SK-N-MC (cell line): ENCODE measurements at places on chromosomes 2 and 18.
A peak's percentile ranks its signal among the peaks of the same experiment; 100 is the strongest.

GRCh38 chr18:23276451-23276850, 141.2 kb downstream of the CABLES1 start:
- DNase-seq, result no peak

- DNase-seq, result no peak
Measured at GRCh38 chr18:49631146-49631866, 69.4 kb downstream of the LIPG start.

GRCh38 chr2:173763641-173764040, 201.5 kb downstream of the SP3 start:
- no peak for DNase-seq

- no peak for DNase-seq
Measured at GRCh38 chr2:81767187-81767912, 1462.8 kb upstream of the LRRTM1 start.

GRCh38 chr2:215188078-215188477, 49.7 kb upstream of the ABCA12 start:
- no peak for DNase-seq

DNA sequence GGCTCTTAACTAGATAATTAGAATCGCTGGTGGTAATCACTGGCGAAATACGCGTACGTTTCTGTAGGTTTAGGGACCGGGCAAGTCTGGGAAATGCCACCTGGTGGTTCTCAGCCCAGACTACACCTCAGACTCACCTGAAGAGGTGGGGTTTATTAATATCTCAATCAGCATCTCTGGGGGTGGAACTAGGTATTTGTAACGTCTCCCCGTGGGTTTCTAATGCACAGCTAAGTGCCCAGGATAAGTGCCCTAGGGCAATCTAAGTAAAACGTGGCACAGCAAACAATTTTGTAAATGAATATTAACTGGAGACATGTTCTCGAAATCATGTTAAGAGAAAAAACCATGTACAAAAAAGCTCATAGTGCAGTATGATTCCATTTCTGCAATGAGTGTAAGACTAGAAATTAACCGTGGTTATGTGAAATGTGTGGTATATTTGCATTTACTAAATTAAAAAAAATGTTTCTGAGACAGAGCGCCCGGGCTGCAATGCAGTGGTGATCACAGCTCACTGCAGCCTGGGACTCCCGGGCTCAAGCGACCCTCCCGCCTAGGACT, 760 bp upstream of the CNOT11 start:
- peak; percentile 10 for DNase-seq

GRCh38 chr2:227474410-227474809, 2.5 kb downstream of the AGFG1 start:
- DNase-seq, result no peak

DNA sequence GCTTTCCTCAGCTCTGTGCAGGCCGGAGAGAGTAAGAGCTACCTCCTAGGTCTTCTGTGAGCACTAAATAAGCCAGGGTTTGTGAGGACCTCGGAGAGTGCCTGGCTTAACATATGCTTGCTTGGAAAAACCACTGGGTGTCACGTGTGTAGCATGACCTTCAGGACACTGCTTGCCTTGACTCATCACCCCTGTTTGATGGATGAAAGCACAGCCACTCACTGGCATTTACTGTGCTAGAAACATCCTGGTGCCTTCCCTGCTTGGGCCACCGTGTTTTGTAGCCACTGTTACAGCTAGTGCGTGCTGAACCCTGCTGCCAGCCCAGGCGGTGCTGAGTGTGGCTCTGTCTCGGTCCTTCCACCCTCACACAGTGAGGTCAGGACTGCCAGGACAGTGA, 34.8 kb upstream of the ITM2C start:
- DNase-seq, result no peak

DNA sequence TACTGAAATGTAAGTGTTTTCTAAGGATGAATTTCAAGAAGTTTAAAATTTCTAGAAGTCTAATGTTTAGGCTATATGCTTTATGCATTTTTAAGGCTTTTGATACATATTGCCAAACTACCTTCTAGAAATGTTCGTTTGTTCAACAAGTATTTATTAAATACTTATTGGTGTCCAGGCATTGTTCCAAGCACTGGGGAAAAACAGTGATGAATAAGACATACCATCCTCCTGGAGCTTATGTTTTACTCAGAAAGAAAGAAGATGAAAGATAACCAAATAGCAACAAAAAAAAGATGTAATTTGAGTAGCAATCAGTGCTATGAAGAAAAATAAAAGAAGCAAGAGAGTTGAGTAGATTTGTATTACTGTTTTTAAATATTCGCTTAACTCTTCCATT, 692.9 kb downstream of the SLC4A3 start:
- DNase-seq, result no peak

GRCh38 chr18:73101977-73102376, 234.2 kb upstream of the NETO1 start:
- DNase-seq, result no peak

DNA sequence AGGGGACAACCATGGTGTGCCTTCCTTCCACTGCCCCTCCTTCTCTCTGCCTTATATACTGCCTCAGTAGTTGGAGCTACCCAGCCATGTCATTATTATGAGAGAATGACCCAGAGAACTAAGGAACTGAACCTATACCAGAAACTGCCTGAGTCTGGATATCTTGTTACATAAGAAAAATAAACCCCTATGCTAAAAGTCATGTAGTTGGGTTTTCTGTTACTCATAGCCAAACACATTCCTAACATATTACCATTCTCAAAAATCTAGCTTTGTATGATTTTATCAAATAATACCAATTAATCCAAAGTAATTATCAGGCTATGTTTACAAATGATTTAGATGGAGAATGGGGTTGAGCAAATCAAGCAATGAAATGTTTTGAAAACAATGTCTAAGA, 15.0 kb upstream of the KLF7 start:
- DNase-seq, result no peak

DNA sequence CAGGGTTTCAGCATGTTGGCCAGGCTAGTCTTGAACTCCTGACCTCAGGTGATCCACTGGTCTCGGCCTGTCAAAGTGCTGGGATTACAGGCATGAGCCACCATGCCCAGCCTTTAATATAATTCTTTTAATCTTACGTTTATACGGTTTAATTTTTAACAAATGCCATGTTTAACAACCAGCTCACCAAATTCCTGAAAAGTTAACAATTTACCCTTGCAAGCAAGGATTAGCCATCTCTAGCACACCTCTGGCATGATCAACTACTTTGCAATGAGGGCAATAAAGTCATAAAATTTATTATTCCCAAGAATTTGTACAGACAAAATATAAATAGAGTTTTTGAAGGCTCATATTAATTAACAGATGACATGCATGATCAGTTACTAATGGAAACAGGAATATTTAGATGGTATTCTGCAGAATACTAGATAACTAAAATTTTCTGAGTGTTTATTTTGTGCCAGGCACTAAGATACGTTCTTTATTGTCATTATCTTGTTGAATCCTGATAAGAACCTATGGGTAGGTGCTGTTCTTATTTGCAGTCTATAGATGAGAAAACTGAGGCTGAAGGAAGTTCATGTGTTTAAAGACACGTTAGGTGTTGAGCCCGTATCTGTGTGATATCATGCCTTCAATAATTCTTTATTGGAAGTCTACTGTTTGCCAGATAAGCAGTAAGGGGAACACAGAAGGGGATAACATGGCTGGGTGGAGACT, 190.1 kb downstream of the CDCA7 start:
- DNase-seq, result no peak

GRCh38 chr2:181384923-181385322, 72.3 kb upstream of the ITGA4 start:
- no peak for DNase-seq

GRCh38 chr18:31171144-31171839, 8.6 kb upstream of the DSC1 start:
- no peak for DNase-seq

DNA sequence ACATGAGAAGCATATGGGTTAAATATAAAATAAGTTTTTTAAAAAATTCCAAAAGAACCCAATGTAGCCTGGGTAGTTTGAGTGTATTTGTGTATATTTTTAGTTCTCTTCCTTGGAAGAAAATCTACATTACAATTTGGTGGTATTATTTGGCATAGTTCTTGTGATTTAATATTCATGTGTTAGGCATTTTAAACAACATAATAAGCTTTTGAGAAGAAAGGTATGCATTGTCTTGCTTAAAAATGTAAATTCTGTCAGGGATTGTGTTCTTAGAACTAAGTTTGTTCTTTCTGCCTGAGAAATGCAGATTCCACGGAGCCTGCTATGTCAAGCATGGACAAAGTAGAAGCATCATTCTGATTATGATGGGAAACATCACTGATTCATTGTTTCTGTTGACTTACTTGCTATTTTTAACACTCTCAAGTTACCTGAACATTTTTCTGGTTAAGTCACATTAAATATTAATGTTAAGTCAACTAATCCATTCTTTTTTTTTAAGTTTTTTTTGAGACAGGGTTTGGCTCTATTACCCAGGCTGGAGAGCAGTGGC, 49.4 kb downstream of the TNFRSF11A start:
- no peak for DNase-seq

DNA sequence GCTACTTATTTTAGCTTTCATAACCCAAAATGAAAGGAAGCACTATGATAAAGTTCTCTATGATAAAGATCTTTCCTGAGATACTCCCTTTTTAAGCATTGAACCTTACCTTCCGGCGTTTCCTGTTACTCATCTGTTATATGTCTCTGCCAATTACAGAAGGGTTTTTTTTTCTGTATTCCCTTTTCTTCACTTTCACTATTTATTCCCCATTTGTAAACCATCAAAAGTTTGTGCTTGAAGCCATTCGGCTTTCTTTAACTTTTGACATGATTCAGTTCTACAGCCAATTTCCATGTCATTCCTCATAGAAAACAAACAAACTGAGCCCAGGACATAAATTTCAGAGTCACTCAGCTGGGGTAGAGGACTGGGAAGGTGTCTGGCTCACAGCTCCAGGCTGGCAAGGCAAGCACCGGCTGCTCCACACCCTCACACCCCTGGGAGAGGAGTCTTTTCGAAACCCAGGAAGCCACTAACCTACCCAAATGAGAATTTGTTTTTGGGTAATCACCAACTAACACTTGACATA, 429.4 kb upstream of the TRIB2 start:
- DNase-seq, result peak; percentile 40
